Vein endothelial cell (primary cell): ENCODE measurements at places on chromosomes 13 and 19. TPM values are rescaled to one million over a fixed set of nuclear protein-coding genes. Genes with fewer than 3 reads are reported as not detected.

The AP3D1 gene
- total RNA-seq, result 144 and 203 TPM in 2 replicates

The MIA gene
- not detected in 2 replicates for total RNA-seq

The TRIP10 gene
- 50.4 and 66.3 TPM in 2 replicates for total RNA-seq

The ICAM4 gene
- 0.33 TPM in 1 of 2 replicates, not detected in the other for total RNA-seq

The LHFPL6 gene
- total RNA-seq, result 20.6 and 21.7 TPM in 2 replicates

The PRODH2 gene
- total RNA-seq, result not detected in 2 replicates

The MYPOP gene
- 2.3 TPM in 2 replicates for total RNA-seq

The KIR2DL3 gene
- not detected in 2 replicates for total RNA-seq

The IQCN gene
- 0.29 and 0.33 TPM in 2 replicates for total RNA-seq

The ZNF225 gene
- total RNA-seq, result 4.2 and 5.9 TPM in 2 replicates

The KLK15 gene
- not detected in 2 replicates for total RNA-seq

The IGLON5 gene
- not detected in 2 replicates for total RNA-seq

The SPRED3 gene
- 7.0 and 9.1 TPM in 2 replicates for total RNA-seq

The COL4A1 gene
- total RNA-seq, result 997 and 1,365 TPM in 2 replicates

The POSTN gene
- total RNA-seq, result 29.3 and 420 TPM in 2 replicates

The ATP1A3 gene
- total RNA-seq, result under 0.01 TPM in 1 of 2 replicates, not detected in the other

The CEACAM6 gene
- total RNA-seq, result not detected in 2 replicates

The PDE4A gene
- 3.6 and 5.6 TPM in 2 replicates for total RNA-seq

The FAM174C gene
- total RNA-seq, result 24.7 and 32.7 TPM in 2 replicates

The LILRA1 gene
- not detected in 2 replicates for total RNA-seq

The VN1R4 gene
- not detected in 2 replicates for total RNA-seq

The ZNF726 gene
- 1.6 and 3.6 TPM in 2 replicates for total RNA-seq

The TUBA3C gene
- total RNA-seq, result not detected in 2 replicates

The CGB1 gene
- not detected in 2 replicates for total RNA-seq

The TEX29 gene
- not detected in 2 replicates for total RNA-seq

The CEBPA gene
- total RNA-seq, result 0.19 and 0.33 TPM in 2 replicates

The F10 gene
- total RNA-seq, result not detected in 2 replicates

The MLLT1 gene
- total RNA-seq, result 15.2 and 23.2 TPM in 2 replicates

The TLE6 gene
- total RNA-seq, result 1.1 and 1.6 TPM in 2 replicates

The UTP14C gene
- 11.1 and 12.5 TPM in 2 replicates for total RNA-seq

The ZNF112 gene
- 6.2 and 8.2 TPM in 2 replicates for total RNA-seq

The KLHL1 gene
- not detected in 2 replicates for total RNA-seq

The CARD8 gene
- total RNA-seq, result 122 and 140 TPM in 2 replicates

The C13orf46 gene
- total RNA-seq, result 0.19 TPM in 1 of 2 replicates, not detected in the other

The SIX5 gene
- 5.6 and 8.2 TPM in 2 replicates for total RNA-seq

The NAPSA gene
- total RNA-seq, result under 0.01 TPM in 2 replicates
